ENCODE measurements at places on chromosomes 1 and 21. TPM values are rescaled to one million over a fixed set of nuclear protein-coding genes. Genes with fewer than 3 reads are reported as not detected.

Gene LIN28A
- total RNA-seq: 0.38 TPM

Gene LINGO4
- total RNA-seq: not detected

Gene LHX4
- total RNA-seq: 0.13 TPM

Gene MMP23B
- total RNA-seq: 55.1 TPM

Gene NID1
- total RNA-seq: 59.7 TPM

Gene PPM1J
- 2.3 TPM for total RNA-seq

Gene CFHR1
- not detected for total RNA-seq

Gene ABCA4
- total RNA-seq: under 0.01 TPM

Gene HOOK1
- 2.0 TPM for total RNA-seq

Gene ANGPTL3
- not detected for total RNA-seq

Gene RNF186
- total RNA-seq: not detected

Gene FCRL5
- not detected for total RNA-seq

Gene OR2T11
- total RNA-seq: not detected

Gene RBBP5
- 11.2 TPM for total RNA-seq

Gene PROK1
- not detected for total RNA-seq

Gene IL19
- not detected for total RNA-seq

Gene RLF
- 6.8 TPM for total RNA-seq

Gene C1orf53
- 6.7 TPM for total RNA-seq

Gene LIPI
- total RNA-seq: not detected

Gene DLGAP3
- 0.13 TPM for total RNA-seq

Gene TNNI3K
- total RNA-seq: under 0.01 TPM

Gene LCE3D
- total RNA-seq: not detected

Gene PADI4
- total RNA-seq: not detected

Gene BTBD19
- 3.4 TPM for total RNA-seq

Gene RAP1GAP
- 36.0 TPM for total RNA-seq

Gene FAM3B
- total RNA-seq: not detected

Gene SMCP
- not detected for total RNA-seq

Gene ESRRG
- total RNA-seq: 0.33 TPM

Gene C8B
- not detected for total RNA-seq

Gene LEMD1
- total RNA-seq: not detected
